ENCODE measurements at places on chromosomes 16 and 17. TPM values are rescaled to one million over a fixed set of nuclear protein-coding genes. Genes with fewer than 3 reads are reported as not detected.

NUP88 gene
- 40.4 TPM for total RNA-seq

DNA sequence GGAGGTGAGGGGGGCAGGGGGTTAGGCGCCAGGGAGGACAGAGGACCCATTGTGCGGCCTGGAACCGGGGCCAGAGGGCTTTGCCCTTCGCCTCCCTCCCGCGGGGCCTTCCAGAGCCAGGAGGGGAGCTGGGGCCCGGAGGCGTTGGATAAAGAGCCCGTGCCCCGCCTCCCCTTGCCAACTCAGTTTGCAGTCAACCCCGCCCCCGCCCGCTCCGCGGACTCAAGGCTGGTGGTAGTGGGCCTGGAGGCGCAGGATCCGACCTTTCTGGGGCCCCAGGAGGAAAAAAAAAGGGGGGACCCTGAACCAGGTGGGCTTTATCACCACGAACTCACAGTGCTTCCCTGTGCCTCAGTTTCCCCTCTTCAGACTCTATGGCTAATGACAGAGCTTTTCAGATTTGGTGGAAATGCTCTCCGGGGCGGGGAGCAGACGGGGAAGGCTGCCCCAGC lies 2.0 kb upstream of the SPHK1 start:
- DNase-seq = no peak

DNA sequence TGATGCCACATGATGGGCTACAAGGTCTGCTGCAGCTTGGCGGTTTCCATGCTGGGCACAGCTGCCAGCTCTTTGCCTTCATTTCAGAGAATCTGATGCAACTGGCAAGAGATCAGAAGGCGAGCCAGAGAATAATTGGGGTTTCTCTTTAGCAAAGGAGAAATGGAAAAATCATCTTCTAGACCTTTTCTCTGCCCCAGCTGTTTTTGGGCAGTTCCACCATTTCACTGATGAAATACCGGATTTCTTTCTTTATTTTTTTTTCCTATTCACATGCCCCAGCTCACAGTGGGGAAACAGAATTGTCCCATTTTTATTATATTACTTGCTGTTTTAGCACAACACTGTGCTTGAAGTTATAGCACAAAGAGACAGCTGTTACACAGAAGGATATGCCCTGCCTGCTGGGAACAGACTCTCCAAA lies 439.3 kb upstream of the GOT2 start:
- DNase-seq = no peak

- no peak for DNase-seq
These were observed 3.6 kb downstream of the GP1BA start for GRCh38 chr17:4935650-4936049.

HSBP1 gene
- 86.2 TPM for total RNA-seq

DNA sequence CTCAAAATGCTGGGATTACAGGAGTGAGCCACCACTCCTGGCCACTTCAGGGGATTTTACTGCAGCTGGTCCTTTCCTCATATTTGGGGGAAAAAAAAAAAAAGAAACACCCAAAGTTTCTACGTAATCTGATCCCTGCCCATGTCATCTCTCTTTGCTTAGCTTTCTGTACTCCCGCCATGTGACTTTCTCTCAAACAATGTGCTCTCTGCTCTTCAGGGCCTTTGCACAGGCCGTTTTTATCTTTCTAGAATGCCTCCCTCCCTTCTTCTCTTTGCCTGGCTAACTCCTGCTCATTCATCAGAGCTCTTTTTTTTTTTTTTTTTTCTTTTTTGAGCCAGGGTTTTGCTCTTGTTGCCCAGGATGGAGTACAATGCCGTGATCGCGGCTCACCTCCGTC lies 4.9 kb upstream of the HDAC5 start:
- DNase-seq = no peak

ZNF785 gene
- 16.3 TPM for total RNA-seq

- DNase-seq = no peak
These were observed 22.1 kb downstream of the NSMCE1 start for GRCh38 chr16:27246439-27246838.

- no peak for DNase-seq
These were observed 6.0 kb upstream of the TNFRSF13B start for GRCh38 chr17:16977932-16978331.

- DNase-seq = no peak
These were observed 26.1 kb downstream of the WNT9B start for GRCh38 chr17:46877466-46877865.

DNA sequence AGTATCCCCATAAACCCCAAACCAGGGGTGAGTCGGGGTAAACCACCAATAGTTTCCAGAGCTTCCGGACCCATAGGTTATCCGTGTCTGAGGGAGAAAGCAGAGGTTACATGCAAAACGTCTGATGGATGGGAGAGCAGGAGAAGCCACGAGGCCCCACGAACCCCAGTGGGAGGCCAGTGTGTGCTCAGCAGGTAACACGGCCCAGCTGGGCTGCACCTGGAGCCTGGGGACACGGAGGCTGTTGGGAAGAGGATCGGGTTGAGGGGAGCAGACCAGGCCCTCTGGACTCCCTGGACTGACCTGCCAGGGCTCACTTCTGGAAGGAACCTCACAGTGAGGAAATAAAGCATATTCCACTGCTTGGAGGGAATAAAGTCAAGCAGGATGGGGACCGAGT lies 78.1 kb downstream of the SEC14L1 start:
- no peak for DNase-seq

GRCh38 chr17:15884731-15885130 lies 60.2 kb upstream of the ADORA2B start:
- no peak for DNase-seq

Data from upper lobe of right lung (tissue), 1 donor.